ENCODE measurements at places on chromosomes 11 and 22.
A peak's percentile ranks its signal among the peaks of the same experiment; 100 is the strongest.

- no peak for DNase-seq
Measured at GRCh38 chr11:112751772-112752171, 209.4 kb upstream of the NCAM1 start.

- no peak for DNase-seq
Measured at GRCh38 chr11:19868871-19869270, 156.2 kb downstream of the NAV2 start.

GRCh38 chr11:82267186-82267585 lies 466.5 kb downstream of the FAM181B start:
- DNase-seq: no peak

DNA sequence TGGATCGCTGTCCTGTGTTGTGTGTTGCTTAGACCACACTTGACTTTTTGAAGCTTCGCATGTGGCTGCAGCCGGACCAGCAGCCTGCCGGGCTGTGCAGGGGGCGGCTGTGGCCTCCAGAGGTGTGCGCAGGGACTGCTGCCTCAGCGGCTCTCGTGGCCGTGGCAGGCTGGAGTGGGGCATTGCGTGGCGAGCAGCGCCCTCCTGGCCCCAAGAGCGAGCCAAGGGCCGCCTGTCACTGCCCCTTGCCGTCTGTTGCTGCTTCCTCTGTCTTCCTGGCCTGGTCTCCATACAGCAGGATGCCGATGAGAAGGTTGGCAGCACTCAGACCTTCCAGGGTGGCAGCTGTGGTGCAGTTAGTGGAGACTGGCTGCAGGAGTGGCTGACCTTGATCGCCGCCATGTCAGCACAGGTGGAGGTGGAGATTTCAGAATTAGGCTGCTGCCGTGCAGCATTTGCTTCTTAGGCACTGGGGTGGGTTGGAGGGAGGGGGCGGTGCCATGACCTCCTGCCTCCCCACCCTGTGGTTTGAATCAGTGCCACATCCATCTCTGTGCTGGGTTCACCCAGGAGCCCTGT lies 34.0 kb downstream of the MUC6 start:
- no peak for DNase-seq

- DNase-seq: no peak
Measured at GRCh38 chr11:21810650-21811049, 382.2 kb upstream of the ANO5 start.

DNA sequence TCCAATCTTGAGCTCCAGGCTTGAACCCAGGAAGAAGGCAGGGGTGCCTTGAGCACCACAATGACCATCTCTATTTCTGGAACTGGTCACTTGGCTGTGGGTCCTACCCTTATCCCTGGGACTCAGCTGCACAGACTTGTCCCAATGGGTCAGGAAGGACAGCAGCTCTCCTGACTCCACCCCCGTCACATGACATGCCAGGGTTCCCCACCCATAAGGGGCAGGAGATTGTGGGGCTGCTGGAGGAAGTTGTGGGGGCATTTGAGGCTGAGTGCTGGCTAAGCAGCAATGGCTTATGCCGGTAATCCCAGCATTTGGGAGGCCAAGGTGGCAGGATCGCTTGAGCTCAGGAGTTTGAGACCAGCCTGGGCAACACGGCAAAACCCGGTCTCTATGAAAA lies 56.2 kb downstream of the NFAM1 start:
- no peak for DNase-seq

GRCh38 chr11:44596525-44597276 lies 31.2 kb downstream of the CD82 start:
- DNase-seq: no peak

DNA sequence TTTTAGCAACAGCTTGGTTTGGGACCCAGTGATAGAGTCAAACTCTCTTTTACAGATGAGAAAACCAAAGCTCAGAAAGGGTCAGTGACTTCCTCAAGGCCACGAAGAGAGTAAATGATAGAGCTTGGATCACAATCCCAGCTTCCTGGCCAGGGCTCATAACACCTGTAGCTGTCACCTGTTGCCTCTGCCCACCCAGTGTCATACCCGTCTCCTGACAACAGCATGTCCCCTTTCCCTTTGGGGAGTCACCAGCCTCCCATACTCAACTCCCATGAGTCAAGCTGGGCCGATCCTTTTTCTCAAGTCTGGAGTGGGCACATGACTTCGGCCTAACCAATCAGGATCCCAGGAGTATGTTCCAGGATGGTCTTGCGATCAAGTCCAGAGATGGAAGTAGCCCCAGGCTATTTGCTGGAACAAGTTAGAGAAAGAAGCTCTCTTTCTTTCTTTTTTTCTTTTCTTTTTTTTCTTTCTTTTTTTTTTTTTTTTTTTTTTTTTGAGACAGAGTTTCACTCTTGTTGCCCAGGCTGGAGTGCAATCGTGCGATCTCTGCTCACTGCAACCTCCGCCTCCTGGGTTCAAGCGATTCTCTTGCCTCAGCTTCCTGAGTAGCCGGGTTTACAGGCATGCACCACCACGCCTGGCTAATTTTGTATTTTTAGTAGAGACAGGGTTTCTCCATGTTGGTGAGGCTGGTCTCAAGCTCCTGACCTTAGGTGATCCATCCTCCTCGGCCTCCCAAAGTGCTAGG lies 27.8 kb upstream of the MYH9 start:
- no peak for DNase-seq

DNA sequence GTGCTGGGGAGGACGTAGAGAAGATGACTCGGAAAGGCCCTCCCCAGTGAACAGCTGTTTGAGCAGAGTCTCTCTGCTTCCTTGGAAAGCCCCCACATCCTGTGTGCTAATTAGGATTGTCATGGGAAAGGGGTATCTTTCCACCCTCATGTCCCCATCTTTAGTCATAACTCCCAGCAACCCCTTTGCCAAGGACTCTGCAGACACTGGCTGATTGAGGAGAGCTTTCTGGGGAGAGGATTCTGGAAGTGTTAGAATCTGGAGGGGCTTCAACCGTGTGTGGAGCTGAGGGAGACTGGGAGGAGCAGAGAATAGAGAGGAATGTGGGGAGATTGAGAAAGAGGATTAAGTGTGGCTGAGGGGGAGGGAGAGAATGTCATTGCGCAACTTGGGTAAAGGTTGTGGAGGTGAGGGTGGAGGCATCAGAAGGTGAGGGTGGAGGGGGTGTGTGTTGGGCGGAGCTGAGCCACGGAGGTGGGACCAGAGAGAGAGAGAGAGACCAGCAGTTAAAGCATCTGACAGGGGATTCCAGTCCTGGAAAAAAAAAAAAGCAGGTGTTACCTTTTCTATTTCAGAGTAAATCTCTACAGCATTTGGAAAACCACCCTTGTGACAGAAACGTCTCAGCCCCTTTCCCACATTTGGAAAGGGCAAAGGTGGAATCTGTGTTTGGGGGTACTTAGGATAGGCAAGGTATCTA lies 2.2 kb downstream of the DTX4 start:
- no peak for DNase-seq

GRCh38 chr11:73145986-73146575 lies 4.0 kb upstream of the FCHSD2 start:
- DNase-seq: no peak

- DNase-seq: peak; percentile 82
Measured at GRCh38 chr11:12842933-12843636, 166.0 kb upstream of the RASSF10 start.

- no peak for DNase-seq
Measured at GRCh38 chr11:62614275-62614674, 1.2 kb downstream of the ROM1 start.

GRCh38 chr22:39984006-39984405 lies 10.7 kb upstream of the FAM83F start:
- DNase-seq: no peak

DNA sequence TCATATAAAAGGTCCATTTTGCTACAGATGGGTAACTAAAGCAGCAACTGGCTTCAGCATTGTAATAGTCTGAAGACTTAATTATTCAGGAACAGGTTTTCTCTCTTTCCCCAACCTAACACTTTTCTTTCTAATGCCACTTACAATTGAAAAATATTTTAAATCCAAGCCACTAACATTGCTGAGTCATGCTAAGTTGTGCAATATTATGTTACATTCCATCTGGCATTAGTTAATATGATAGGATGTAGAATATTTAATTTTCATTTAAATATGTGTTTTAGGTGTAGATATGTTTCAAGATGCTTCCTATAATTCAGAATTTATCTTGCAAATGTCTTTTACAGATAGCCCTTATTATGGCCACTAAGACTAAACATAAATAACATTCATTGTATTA lies 98.6 kb downstream of the KIF18A start:
- DNase-seq: no peak

GRCh38 chr11:122172352-122173073 lies 56.5 kb upstream of the BLID start:
- no peak for DNase-seq

DNA sequence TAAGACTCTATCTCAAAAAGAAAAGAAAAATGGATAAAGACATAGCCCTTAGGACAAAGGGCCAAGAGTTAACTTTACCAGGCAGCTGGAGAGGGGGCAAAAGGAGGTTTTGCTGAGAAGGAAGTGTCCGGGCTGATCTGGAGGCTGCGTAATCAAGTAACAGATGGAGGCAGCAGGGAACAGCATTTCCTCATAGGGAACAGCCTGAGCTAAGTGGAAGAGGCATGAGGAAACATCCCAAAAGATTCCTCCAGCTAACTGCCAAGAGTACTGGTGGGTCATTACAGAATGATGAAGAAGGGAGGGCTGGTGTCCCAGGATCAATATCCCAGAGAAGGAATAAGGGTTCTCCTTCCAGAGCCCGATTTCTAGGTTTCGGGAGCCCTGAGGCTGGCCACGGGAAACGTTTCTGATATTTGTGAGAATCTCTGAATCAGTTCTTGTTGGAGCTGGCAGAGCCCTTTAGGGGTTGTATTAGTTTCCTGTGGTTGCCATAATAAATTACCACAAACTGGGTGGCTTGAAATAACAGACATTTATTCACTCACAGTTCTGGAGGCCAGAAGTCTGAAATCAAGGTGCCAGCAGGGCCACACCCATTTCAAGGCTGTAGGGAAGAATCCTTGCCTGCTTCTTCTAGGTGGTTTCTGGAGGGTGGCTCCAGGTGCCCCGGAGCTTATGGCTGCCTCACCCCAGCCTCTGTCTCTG lies 21.2 kb downstream of the LIF start:
- no peak for DNase-seq

DNA sequence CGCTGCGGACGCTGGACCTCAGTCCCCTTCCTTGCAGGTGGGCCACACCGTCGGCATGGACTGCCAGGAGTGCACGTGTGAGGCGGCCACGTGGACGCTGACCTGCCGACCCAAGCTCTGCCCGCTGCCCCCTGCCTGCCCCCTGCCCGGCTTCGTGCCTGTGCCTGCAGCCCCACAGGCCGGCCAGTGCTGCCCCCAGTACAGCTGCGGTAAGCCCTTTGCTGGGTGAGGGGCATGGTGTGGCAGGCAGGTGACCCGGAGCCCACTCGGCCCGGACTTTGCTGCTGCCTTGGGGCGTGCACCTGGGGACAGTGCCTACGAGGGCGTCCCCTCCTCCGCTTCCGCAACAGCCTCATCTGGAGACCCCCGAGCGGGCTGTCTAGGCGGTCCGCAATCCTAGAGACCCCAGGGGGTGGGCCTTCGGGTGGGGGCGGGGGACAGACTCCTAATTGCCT lies 25.4 kb upstream of the MUC5B start:
- no peak for DNase-seq

- no peak for DNase-seq
Measured at GRCh38 chr11:47207459-47207858, 7.3 kb upstream of the DDB2 start.

DNA sequence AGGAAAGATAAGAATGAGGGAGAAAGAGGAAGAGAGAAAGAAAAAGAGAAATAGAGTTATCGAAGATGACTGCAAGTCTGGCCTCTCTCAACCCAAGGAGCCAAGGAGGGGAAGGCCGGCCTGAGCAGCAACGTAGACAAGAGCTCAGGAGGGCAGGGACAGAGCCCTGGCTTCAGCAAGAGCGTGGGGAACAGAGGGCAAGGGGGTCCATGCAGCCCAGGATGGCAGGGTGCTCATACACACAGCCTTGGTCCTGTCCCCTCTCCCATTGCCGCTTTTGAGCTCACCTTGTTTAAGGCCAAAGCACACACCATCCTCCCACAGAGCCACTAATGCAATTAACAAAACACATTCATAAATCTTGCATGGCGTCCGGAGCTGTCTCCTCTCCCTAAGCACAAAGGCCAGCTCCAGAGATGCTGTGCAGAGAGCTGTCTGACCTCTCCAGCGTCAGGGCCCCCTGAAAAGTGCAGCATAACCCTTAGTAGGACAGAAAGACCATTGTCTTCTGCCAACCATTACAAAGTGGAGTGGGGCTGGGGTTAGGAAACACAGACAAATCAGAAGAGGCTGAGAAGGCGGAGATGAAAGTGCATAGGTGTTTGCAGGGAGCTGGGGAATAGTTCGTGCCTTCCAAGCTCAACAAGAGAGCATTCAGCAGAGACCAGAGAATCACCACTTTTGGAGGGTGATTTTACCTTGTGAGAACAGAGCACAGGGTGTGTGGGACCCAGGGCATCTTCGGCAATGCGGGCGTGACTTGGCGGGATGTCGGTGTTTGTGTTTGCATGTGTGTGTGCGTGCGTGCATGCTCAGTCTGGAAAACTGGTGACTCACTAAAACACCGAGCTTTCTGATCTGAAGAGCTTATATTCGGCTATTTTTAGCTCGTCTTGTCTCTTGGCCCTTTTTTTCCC lies 28.2 kb upstream of the JAM3 start:
- DNase-seq: no peak

DNA sequence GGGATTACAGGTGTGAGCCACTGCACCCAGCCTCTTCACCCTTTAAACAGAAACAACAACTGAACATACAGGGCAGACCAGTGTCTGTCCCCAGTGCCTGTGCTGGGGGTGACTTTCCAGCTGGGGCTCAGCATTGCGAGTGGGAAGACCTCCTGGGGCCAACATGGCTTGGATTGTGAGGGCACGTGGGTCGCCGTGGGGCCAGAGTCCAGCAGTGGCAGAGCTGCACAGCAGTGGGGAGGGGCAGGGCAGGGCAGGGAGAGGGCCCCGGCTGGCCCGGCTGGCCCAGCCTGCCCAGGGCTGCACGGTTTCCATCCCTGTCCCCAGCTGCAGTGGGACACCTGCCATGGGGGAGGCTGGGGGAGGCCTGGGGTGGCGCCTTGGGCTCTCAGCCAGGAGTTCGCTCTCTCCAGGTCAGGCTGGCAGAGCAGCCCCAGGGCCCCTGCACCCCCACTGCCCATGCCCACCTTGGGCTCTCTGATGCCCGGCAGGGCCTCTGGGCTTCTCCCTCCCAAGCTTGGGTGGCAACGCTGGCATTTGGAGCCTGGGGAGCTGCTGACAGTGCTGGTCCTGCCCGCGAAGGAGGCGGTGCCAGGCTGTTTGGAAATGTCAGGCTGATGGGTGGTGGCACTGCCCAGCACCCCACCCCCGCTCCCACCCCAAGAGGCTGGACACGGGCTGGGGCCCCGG lies 30.5 kb upstream of the CCDC188 start:
- no peak for DNase-seq

- no peak for DNase-seq
Measured at GRCh38 chr11:114132417-114132816, 72.9 kb downstream of the ZBTB16 start.

- DNase-seq: no peak
Measured at GRCh38 chr11:72144807-72145565, 9.5 kb downstream of the FOLR3 start.

Measured in NCI-H1930 (cell line).